Right ventricle myocardium inferior (tissue), 1 donor: ENCODE measurements at places on chromosomes 3 and 15.
A peak's percentile ranks its signal among the peaks of the same experiment; 100 is the strongest.

GRCh38 chr15:63460210-63461155 is 43.9 kb upstream of the USP3 start:
- no peak for DNase-seq

DNA sequence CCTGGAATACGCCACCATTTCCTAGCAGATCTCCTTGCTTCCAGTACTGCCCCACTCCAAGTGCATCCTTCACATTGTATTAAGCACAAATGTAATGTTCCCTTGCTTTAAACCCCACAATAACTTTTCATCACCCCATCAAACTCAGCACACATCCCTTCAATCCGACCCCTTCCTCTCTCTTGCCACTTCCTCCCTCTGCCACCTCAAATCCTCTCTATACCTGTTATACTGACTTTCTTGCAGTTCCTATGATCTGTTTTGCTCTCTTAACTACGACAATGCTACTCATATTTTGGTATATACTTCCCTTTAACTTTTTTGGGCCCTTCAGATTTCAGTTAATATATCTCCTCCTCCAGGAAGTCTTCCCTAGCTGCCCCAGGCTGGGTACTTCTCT is 14.1 kb downstream of the PARL start:
- DNase-seq: no peak

GRCh38 chr3:59758672-59759071 is 708.8 kb upstream of the CFAP20DC start:
- DNase-seq: no peak

GRCh38 chr3:52370531-52370930 is 54.4 kb downstream of the DNAH1 start:
- no peak for DNase-seq

DNA sequence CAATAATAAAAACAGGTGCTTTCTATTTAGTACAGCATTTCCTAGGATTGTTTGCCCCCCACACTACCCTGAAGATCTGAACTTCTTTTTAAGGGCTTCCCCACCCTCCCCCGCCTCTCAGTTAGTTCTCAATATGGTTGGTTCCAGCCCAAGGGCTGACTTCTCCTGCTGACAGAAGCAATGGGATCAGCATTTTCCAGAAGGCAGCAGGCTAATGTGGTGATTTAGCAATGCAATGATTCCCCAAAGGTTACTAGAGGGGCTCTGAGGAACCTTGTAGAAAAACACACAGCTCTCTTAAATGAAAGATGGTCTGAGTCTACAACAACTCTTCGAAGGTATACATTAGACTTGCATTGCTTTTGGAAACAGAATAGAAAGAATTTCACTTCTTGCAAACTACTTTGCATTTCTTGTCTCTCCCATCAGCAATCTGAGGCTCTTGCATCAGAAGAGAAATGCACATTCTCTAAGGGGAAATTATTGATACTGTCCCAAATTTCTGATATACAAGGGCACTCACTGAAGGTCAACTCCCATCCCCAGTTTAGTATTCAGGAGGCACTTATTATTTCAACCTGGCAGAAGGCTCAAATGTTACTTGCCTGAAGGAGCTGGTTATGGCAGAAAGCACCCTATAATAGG is 30.3 kb downstream of the FGF12 start:
- no peak for DNase-seq

DNA sequence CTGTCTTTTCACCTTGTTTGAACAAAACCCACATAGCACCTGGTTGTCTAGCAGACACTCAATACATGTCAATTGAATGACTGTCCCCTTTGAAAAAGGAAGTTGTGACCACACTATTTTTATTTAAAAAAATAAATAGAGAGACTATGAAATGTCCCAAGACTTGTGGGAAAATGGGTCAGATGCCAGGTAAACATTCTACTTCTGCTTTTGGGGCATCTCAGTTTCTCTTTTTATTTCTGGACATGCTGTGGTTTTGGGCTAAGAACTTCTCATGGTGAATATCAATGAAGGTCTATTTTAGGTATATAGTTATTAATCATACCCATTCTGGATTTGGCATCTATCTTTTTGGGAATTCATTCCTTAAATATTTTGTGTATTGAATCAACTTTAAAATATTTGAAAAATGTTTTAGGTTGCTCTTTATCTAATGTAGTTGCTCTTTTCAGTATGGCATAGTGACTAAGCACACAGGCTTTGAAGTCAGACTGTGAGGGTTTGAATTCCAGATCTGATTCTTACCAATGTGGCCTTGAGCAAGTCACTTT is 4.4 kb downstream of the TMEM45A start:
- DNase-seq: no peak

DNA sequence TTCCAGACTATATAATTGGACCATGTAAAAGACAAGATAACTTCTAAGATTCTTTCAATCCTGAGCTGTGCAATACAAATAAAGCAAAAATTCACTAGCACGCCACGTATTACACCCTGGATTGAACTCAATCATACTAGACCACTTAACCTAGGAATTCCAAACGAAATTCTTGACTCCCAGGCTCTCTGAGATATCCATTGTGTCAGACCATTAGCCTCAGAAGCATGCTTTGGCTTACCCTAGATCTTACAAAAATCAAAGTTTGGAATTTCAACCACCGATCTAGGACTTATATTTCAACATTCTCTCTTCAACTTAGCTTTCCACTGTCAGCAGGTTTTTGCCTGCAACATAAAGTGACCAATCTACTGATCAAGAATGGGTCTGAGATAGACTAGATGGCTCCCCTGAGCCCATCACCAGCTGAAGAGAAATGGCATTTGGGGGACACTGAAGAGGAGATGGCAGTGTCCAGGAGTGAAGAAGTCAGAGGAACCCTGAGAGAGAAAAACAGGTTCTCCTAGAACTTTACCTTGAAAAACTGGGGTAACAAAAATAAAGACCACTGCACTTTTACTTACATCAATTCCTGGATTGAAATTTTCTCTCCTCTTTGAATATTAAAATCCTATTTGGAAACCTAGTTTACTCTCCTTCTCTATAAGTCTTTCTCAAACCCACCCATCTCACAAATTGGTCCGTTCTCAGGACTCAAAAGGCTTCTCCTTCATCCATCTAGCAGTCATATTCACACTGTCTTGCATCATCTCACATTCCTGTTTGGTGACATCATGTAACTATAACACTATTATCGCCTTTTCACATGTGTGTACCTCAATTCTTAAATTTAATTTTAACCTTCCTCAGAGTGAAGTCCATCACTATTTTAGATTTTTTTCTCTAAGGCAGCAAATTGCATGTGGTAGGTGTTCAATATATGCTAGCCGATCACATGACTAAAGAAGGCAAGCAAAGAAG is 18.5 kb downstream of the CPNE4 start:
- no peak for DNase-seq

GRCh38 chr3:10374311-10374710 is 53.4 kb upstream of the SEC13 start:
- no peak for DNase-seq

- DNase-seq: no peak
Measured at GRCh38 chr3:175716446-175716845, 857.3 kb downstream of the NAALADL2 start.

DNA sequence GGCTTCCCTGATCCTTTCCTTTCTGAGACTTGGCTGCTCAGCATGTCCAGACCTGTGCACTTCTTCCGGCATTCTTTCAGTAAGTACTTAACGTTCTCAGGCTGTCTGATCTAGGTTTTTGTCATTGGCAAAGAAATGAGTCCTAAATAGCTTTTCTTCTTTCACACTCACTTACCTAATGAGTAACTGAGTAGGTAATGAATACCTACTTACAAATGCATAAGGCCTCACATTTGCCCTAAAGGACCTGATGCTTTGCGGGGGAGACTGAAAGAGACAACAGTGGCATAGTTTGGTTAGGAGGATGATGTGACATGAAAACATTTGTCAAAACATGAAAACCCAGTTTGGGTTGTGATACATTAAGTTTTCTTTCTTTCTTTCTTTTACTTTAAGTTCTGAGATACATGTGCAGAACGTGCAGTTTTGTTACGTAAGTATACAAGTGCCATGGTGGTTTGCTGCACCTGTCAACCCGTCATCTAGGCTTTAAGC is 516.7 kb upstream of the CFAP20DC start:
- no peak for DNase-seq

DNA sequence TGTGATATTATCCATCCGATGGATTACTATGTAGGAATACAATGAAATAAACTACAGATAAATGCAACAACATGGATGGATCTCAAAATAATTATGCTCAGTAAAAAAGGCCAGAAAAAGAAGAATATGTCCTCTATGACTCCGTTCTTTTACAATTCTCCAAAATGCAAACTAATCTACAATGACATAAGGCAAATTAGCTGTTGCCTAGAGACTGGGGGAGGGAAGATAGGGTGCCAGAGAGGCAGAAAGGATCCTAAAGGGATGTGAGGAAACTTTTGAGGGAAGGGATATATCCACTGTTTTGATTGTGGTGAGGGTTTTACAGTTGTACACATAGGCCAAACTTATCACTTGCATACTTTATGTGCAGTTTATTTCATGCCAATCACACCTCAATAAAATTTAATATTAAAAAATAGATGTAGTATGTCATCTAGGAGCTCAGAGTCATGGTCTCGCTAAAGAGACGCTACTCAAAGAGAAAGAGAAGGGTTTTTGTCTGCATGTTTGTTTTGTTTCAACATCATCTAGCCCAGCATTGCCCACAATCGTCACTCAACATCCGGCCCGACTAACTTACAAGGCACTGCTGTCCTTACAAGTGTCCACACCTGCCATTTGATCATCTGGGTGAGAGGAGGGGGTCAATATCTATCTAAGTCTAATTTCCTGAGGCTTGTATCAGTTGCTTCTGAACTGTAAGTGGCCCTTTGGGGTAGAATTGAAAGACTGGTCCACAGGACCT is 29.5 kb downstream of the HES1 start:
- DNase-seq: no peak

- peak; percentile 59 for DNase-seq
Measured at GRCh38 chr3:184368586-184369183, 7.2 kb downstream of the POLR2H start.

GRCh38 chr15:34437687-34438086 is at the start of gene GOLGA8A:
Gene GOLGA8A, minus strand, starts transcription at chr15:34437808. Its CDS starts 48,117 bp downstream, at chr15:34389691.
- DNase-seq: peak; percentile 82

GRCh38 chr3:185403002-185403401 is 40.1 kb downstream of the MAP3K13 start:
- no peak for DNase-seq

DNA sequence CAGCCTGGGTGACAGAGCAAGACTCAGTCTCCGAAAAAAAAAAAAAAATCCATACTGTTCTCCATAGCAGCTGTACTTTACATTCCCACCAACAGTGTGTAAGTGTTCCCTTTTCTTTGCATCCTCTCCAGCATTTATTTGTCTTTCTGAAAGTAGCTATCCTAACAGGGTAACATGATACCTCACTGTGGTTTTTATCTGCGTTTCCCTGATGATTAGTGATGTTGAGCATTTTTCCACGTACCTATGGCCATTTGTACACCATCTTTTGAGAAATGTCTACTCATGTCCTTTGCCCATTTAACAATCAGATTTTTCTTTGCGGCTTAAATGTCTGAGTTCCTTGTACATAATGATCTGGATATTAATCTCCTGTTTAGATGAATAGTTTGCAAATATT is 119.3 kb downstream of the RFX7 start:
- DNase-seq: no peak

DNA sequence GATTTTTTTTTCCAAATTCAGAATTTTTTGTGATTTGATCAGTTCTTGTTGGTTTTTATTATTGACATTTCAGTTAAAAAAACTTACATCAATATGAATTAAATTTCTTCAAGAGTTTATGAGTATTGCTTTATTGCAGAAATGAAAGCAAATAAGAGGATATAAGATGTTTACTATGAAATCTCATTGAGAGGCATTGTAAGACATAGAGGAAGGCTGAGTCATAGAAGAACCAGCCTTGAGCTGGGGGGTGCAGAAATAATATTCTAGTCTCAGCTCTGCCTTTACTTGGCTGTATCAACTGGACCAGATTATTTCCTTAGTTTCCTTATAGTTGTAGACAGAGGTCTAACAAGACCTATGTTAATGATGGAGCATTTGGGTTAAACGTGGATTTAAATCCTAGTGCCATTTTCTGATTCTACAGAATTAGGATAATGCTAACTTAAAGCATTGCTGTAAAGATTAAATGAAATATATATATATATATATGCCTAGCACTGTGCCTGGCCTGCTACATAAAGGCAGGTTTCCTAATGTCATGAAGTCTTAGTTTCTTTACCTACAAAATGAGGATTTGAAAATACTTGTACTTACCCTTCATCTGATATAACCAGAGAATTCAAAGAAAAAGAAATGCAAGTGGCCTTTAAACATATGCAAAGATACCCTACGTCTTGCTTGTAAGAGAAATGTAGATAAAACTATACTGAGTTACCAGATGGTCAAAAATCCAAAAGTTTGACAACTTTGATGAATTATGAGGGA is 7.3 kb downstream of the FAM98B start:
- DNase-seq: no peak

- DNase-seq: no peak
Measured at GRCh38 chr3:196563721-196564225, 4.6 kb downstream of the WDR53 start.

DNA sequence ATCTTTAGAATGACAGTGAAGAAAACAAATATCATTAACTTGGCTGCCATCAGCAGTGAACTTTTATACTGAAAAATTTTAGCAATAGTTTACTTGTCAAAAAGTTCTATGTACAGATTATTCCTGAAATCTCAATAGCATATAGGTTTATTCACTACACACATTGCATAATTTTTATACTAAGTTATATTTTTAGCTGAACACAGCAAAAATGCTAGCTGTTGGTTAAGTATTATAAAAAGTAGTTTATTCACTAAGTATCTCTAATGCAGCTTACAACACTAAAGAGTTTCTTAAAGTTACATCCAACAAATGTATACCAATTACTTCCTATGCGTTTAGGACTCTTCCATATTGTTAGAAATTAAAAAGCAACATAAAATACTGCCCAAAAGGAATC is 131.9 kb downstream of the SCAPER start:
- no peak for DNase-seq

- DNase-seq: no peak
Measured at GRCh38 chr3:140092848-140093536, 158.0 kb downstream of the CLSTN2 start.

- DNase-seq: no peak
Measured at GRCh38 chr15:77064539-77065308, 6.2 kb downstream of the TSPAN3 start.

- DNase-seq: no peak
Measured at GRCh38 chr3:186457236-186457635, 86.9 kb downstream of the CRYGS start.

GRCh38 chr3:169578381-169579024 is 85.0 kb downstream of the MECOM start:
- no peak for DNase-seq

DNA sequence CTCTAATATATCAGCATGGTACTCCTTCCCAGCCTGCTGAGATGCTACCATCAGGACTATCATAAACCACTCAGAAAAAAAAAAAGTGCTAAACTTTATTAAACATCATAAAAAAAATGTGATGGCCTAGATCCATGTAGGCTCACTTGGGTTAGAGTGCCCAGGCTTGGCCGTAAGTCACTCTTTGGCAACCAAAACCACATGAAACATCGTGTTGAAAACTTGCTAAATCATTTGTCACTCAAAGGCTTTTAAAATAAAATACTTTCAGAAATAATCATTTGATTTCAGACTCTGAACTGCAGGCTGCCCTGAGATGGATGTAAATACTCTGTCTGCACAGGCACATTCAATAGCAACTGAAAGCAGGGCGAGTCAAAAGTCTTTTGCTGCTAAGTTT is 78.4 kb upstream of the WNT5A start:
- DNase-seq: no peak
